Fibroblast of skin of right quadriceps (primary cell): ENCODE measurements at places on chromosomes 6 and 20.

GRCh38 chr6:45148278-45148677 is 179.9 kb upstream of the RUNX2 start:
- DNase-seq, result peak; percentile 4

GRCh38 chr6:3805448-3806123 is 43.6 kb upstream of the FAM50B start:
- peak; percentile 68 for DNase-seq

GRCh38 chr20:54456423-54456822 is 19.0 kb upstream of the DOK5 start:
- DNase-seq, result no peak

GRCh38 chr6:121652726-121653623 is 217.5 kb downstream of the GJA1 start:
- DNase-seq, result peak; percentile 86

- DNase-seq, result no peak
Observed at GRCh38 chr20:44080064-44080463, 106.9 kb downstream of the JPH2 start.

- no peak for DNase-seq
Observed at GRCh38 chr20:1832634-1833033, 62.6 kb upstream of the SIRPA start.
